Stimulated activated CD8-positive, alpha-beta memory T cell treated with anti-CD3 and anti-CD28 coated beads, Interleukin-7, amount 100 ng/mL, for 48 hours (primary cell): ENCODE measurements at places on chromosomes 7 and 10.

DNA sequence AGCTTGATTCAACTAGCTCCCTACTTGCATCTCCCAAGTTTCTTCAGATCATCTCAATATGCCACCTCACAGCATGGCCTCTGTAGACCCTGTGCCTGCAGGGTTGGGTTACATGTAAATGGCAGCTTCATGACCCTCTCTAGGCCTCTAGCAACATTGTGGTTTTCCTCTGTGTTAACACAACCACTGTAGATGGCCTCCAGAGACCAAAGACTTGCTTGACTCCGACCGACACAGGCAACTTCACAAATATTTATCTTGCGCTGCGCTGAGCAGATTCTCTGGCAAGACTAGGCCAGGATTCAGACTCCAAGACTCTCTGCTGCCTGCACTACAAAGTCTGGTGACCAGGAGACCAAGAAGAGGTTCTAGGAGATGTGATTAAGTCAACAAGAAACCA, 75.9 kb downstream of the CNOT4 start:
- no peak for DNase-seq

GRCh38 chr10:4241724-4242345, 456.8 kb upstream of the KLF6 start:
- no peak for DNase-seq

GRCh38 chr7:154676422-154677073, 326.4 kb downstream of the PAXIP1 start:
- DNase-seq = no peak

DNA sequence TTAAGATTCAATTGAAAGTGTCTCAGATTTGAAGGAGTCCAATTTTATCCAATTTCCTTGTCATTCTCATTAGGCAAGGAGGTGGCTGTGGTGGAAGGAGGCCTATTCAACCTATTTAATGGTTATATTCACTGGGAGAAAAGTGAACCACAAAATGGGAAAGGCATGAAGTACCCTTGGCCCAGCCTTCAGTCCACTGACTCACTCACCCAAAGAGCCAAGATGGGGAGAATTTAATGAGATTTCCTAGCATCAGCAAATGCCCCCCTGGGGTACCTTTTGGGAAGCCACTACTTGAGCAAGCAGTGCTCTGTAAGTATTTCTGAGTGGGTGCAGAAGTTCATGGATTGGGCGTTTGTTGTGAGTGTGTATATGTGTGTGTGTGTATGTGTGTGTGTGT, 144.1 kb downstream of the NRP1 start:
- DNase-seq = no peak

- DNase-seq = no peak
Observed at GRCh38 chr7:19463581-19463980, 245.3 kb downstream of the POLR1F start.

- no peak for DNase-seq
Observed at GRCh38 chr10:48548531-48549135, 56.2 kb downstream of the ARHGAP22 start.

- no peak for DNase-seq
Observed at GRCh38 chr10:52368725-52369124, 54.6 kb downstream of the DKK1 start.

DNA sequence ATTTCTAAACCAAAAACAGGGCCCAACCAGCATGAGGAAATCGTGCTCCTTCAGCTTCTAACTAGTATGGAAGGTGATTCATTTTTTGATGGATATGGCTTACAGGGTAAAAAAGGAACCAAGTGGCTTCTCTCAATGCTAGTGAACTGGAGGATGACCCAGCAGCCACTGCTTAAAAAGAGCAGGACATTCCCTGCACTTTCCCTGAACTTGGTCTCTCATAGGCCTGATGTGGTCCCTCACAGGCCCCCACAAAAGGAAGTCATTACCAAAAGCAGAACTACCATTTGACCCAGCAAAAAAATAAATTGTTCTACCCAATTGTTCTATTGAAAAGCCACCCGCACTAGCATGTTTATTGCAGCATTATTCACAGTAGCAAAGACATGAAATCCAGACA, 188.8 kb downstream of the CALN1 start:
- DNase-seq = no peak

- no peak for DNase-seq
Observed at GRCh38 chr7:137987968-137988367, 13.9 kb downstream of the CREB3L2 start.

DNA sequence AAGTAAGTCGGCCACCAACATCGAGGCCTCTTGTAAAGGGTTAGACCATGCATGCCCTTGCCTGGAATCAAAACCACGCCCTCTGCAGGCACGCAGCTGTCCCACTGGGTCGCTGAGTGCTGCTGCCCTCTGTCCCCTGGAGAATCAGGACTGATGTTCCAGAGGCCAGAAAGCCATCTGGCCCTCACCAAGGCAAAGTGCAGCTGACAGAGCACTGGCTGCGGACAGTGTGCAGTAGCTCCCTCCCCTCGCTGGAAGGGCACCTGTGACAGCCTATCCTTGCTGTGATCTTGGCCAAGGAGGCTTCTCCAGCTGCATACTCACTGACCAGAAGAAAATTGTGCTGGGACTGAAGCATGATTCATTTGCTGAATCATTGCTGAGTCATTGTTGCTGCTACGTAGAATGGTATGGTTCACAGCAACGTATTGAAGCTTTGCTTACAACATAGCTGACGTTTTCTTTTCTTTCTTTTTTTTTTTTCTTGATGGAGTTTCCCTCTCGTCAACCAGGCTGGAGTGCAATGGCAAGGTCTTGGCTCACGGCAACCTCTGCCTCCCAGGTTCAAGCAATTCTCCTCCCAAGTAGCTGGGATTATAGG, 30.4 kb downstream of the DDC start:
- DNase-seq = peak; percentile 13

GRCh38 chr10:48206482-48207250, 67.8 kb downstream of the FRMPD2 start:
- no peak for DNase-seq

- no peak for DNase-seq
Observed at GRCh38 chr7:28293527-28293835, 112.9 kb upstream of the JAZF1 start.

DNA sequence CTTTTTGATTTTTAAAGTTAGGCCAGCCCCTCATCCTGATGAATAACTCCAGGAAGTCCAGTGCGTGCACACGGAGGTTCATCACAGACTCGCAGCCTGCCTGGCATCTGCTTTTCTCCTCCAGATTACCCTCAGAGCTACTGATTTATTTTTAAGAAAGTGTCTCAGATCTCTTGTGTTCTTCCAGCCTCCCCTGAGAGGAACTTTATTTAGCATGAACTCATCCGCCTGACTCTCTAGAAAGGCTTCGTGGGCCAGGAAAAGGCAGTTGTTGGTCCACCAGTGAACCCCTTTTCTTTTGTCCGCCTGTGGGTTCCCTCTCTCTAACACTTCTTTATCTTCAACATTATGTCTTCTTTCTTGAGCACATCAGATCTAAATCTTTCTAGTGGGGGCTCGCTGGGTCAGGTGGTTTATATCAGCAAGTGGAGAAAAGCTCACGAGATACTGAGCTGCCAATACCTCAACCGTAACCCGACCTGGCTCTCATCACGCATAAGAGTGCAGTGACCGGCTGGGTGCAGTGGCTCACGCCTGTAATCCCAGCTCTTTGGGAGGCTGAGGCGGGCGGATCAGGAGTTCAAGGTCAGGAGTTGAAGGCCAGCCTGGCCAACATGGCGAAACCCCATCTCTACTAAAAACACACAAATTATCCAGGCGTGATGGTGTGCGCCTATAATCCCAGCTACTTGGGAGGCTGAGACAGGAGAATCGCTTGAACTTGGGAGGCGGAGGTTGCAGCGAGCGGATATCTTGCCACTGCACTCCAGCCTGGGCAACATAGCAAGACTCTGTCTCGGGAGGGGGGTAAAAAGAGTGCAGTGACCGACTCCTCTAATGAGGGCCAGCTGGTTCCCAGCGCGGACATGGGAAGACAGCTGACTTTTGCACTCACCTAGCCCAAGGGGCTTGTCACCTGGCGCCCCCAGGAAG, 162.3 kb downstream of the CCDC3 start:
- no peak for DNase-seq

GRCh38 chr10:80503584-80504157, 34.0 kb upstream of the SH2D4B start:
- no peak for DNase-seq

DNA sequence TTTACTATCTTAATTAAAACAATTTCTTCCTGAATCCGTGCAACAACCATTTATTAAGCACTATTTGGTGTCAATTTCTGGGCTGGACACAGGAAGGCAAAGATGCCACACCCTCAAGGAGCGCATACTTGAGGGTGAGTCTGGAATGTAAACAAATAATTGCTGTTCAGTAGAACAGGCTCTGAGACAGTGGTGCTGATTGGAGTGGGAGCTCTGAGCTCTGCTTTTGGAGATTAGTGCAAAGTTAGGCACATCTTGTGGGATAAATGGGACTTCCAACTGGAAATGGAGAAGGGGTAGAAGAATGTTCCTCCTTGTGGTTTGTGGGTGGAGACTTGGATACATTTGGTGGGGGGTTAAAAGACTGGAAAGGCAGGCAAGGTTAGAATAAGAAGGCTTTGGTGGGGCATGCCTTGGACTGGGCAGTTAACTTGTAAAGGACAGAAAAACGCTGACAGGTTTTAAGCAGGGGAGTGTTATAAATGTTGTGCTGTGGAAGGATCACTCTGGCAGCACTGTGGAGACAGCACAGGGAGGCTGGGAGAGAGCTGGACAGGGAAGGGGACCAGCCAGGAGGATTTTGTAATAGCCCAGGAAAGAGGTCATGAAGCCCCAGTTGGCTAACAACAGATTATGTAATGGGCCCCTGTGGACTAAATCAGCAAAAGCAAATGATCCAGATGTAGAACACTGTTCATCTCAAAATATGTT, 80.7 kb downstream of the ZNF365 start:
- no peak for DNase-seq

DNA sequence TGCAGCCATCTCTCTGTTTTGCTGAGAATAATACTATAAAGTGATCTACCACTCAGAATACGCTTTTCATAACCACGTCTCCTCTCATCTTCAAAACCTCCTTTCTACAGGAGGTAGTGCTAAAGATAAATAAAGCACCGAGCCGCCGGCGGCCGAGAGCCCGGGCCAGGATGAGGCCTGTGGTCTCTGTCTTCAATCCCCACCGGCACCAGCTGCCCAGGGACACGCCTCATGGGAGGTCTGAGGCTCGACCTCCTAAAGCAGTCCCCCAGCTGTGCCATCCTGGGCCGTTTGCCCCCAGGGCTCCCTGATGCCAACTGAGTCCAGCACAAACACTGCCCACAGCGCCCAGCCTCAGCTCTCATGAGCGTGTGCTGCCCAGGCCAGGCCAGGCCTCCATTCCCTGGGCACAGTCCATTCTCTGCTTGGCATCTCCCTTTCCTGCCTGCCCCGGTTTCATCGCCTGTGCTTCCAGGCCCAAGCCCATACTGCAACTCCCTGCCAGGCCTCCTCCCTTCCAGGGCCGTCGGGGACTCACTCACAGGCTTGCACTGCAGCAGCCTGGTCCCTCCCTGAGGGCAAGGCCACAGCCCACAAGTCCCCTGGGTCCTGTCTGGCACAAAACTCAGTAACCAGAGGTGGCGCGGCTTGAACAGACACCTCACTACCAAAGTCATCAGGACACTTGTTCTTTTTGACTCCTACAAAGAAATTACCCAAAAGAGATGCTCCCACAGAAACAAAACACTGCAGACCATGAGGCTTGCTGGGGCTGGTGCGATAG, 2.5 kb downstream of the INTS1 start:
- DNase-seq = no peak

DNA sequence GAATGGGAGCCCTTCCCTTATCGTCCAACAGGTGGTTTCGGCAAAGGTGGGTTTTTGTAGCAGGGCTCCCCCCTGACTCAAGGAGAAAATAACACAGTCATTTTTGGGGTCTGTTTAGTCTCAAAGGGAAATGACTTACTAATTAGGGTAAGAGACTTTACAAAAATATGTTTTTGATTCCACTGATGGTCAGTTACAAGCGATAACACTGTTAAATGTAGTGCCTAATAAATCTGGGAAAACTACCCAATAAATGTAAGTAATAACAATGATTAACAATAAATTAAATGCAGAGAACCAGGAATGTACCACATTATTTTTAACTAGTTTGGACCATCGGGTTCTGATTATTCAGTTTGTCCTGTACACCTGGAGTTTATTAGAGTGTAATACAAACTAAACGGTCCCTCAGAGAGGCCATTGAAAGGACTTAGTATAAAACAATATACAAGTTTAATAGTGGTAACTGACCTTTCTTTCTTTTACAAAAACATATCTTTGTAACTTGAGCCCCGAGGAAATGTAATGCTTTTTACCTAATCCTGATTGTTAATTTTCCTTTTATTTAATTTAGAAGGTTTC, 216.2 kb upstream of the HABP2 start:
- no peak for DNase-seq

DNA sequence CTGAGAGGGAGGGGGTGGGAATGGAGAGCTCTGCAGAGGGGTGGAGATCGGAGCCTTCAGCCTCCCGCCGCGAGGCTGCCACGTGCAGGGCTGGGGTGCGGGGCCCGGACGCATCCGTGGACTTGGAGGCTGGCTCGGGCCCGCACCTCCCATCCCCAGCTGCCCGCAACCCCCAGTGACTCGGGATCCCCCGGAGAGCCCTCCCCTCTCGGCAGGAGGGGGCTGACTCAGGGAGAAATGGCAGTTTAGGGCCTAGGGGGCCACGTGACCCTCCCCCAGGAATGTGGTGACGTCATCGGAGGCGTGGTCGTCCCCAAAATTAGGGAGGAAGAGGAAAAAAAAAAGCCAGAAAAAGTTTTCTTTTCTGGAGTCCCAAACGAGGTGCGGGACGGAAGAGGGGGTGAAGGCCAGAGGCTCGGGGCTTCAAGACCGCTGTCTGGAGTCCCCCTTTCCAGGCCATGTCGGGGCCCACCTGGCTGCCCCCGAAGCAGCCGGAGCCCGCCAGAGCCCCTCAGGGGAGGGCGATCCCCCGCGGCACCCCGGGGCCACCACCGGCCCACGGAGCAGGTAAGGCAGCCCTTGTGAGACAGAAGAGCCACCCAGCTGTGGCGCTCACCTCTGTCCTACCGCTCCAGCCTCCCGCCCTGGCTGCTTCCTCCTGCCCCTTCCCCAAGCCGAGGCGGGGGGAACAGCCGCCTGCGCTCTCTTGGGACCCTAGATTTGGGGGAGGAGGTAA, at the start of gene TRIP6:
Gene TRIP6, plus strand, starts transcription at position 348 of the 736 bp plus-strand sequence. Its CDS starts 111 bp downstream, at position 459.
- peak; percentile 59 for DNase-seq

- no peak for DNase-seq
Observed at GRCh38 chr7:42991913-42992591, 59.9 kb downstream of the MRPL32 start.

- no peak for DNase-seq
Observed at GRCh38 chr10:122073508-122073907, 84.5 kb downstream of the TACC2 start.

- DNase-seq = no peak
Observed at GRCh38 chr10:22253580-22253882, 35.7 kb upstream of the EBLN1 start.
